Glutamatergic neuron (in vitro differentiated cells): ENCODE measurements at places on chromosomes 3 and 15. TPM values are rescaled to one million over a fixed set of nuclear protein-coding genes. Genes with fewer than 3 reads are reported as not detected.

MUSTN1 gene
- 3.5 TPM for total RNA-seq

NDUFB4 gene
- total RNA-seq = 119 TPM

TRANK1 gene
- 0.51 TPM for total RNA-seq

GLDN gene
- 0.56 TPM for total RNA-seq

PLA2G4E gene
- 1.0 TPM for total RNA-seq
